ENCODE measurements at places on chromosomes 1 and 21.

DNA sequence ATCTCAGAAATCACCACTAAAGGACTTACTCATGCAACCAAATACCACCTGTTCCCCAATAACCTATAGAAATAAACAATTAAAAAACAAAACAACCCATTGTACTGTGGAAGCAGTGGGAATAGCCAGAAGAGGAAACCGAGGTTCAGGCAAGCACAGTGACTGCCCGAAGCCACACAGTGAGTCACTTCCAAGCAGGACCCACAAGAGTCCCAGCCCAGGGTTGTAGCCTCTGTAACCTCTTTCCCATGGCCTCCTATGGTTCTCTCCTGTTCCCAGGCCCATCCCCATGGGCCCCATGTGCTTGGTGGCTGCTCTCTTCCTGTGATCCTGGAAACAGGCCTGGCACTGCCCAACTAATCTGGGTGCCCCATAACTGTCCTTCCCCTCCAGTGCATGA is 29.0 kb upstream of the HTR1D start:
- no peak for DNase-seq

DNA sequence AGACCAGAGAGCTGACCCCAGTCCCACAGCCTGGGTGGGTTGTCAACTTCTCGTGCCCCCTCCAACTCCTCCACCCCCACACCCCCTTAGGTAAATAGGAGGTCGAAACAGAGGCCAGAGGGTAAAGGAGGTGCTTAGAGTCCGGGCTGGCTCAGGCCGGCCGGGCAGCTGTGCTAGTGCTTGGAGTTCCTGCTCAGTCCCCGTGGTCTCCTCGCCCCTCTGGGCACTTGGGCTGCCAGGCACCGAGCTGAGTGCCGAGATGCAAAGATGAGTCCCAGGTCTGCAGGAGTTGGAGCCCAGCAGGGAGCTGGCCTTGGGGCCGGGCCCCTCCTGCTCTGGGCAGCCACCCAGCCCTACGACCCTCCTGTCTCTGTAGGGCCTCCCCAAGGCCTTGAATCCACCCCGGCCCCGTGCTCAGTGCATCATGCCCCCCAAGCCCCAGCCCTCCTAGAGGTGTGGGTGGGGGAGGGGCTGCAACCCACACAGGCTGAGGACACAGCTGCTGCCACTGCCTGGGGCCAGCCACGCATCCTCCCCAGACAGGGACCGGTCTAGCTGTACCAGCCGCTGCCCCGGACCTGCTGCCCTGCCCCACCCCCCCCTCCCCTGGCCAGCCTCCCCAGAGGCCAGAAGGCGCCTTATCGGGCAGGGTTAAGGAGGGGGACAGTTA is 1.9 kb downstream of the SMIM1 start:
- no peak for DNase-seq

DNA sequence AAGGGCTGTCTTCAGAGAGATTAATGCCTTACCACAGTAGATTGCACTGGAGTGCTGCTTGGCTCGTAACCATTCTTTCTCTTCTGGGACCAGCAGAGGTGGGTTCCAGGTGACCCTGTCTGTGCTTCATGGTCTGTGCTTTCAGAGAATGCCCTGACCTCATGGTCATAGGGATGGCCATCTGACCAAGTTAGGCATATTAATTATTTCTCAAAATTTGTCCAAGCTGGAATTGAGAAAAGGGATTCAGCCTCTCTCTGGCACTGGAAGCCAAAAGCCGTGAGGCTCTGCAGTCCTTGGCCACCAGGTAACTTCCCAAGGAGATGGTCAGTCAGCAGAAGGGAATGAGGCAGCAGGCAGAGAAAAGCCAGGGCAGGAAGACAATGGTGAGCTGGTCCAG is 37.2 kb upstream of the TSPAN2 start:
- no peak for DNase-seq

DNA sequence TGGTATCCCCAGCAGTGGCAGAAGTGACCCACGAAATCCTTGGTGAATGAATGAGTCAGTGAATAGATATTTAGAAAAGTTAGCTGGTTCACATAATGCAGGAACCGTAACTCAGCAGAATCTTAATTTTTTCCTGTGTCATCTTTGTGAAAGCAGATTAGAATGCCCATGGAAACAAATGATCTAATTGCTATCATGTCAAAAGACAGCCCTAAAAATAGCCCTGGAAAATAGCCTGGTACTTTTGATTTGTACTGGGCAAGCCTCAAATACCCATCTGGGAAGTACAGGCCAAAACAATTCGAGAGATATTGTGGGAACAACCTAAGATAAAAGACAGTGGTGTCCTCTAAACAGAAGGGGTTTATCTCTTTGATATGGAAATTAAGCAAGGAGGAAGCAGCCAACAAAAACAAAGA is 21.1 kb downstream of the FYB2 start:
- peak; percentile 54 for DNase-seq

Measured in NT2/D1 (cell line).